Endothelial cell (in vitro differentiated cells): ENCODE measurements at places on chromosomes 12 and 14. TPM values are rescaled to one million over a fixed set of nuclear protein-coding genes. Genes with fewer than 3 reads are reported as not detected.

FSCB gene
- not detected for total RNA-seq

- peaks cover 2% of the 10 kb centered on the region for H3K27me3 ChIP-seq
- H3K27ac ChIP-seq, result no peak overlapping the region
- H3K4me3 ChIP-seq, result no peak overlapping the region
- H3K36me3 ChIP-seq, result no peaks in the 10 kb centered on the region
- H3K4me1 ChIP-seq, result peaks cover 2% of the 10 kb centered on the region
These were observed 141.2 kb downstream of the STXBP6 start for GRCh38 chr14:24908592-24909236.

ABCD2 gene
- not detected for total RNA-seq

DNA sequence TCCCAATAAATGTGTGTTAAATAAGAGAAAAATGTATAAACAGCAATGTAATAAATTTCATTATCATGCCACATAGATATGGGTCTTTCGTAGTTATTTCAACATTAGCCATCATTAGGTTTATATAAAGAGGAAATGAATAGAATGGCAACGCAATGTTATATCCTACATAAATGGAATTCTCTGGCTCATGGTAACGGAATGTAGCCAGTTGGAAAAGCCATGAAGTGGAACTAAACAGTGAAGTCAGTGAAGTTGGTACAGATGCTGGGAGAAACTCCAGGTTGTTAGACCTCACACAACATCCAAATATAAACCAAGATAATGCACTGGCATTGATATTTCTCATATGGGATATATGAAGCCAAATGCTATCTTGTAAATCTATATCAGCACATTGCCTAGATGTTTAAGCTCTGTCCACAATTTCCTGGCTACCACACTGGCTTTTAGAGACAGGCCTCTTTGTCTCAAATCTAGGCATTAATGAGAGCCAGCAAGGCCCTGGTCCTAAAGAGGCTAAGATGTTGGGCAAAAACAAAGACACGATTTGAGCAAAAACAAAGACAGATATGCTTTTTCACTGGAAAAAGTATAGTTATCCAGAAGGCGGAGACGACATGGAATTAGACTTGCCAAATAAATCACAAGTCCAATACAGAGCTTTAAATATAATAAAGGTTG lies 861.0 kb downstream of the RPS29 start:
- DNase-seq, result no peak
- H3K4me3 ChIP-seq, result no peak overlapping the region
- no peaks in the 10 kb centered on the region for H3K27me3 ChIP-seq
- H3K27ac ChIP-seq, result no peak overlapping the region
- H3K4me1 ChIP-seq, result no peaks in the 10 kb centered on the region

DNA sequence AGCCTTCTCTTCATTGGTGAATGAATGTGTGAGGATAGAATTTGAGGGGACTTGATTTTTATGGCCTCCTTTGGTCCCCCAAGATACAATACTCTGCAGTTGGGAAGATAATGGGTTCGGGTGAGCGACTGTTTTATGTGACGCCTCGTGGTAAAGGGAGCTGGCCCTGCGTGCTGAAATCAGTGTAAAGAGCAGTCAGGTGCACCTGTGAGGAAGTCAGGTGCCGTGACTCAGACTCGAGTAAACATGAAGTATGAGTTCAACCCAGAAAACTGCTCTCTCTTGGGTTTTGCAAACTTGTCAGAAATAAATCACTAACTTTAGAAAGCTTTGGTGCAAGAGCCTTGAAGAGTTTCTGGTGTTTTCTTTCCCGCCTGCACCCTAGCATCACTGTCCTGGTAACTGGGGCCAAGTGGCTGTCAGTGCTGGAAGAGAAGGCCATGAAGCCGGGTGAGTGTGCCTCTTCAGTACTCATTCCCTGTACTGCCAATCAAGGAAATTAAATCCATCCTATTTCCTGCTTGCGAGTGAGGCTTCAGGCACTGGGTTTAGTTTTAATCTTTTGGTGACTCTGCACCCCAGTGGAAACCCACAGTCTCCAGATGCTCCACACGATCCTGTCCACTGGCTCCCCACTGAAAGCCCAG lies 59.2 kb downstream of the AACS start:
- H3K4me3 ChIP-seq, result no peak overlapping the region
- no peak for DNase-seq
- no peak overlapping the region for H3K27ac ChIP-seq
- peaks cover 12% of the 10 kb centered on the region for H3K27me3 ChIP-seq
- H3K36me3 ChIP-seq, result peaks cover 59% of the 10 kb centered on the region

DNA sequence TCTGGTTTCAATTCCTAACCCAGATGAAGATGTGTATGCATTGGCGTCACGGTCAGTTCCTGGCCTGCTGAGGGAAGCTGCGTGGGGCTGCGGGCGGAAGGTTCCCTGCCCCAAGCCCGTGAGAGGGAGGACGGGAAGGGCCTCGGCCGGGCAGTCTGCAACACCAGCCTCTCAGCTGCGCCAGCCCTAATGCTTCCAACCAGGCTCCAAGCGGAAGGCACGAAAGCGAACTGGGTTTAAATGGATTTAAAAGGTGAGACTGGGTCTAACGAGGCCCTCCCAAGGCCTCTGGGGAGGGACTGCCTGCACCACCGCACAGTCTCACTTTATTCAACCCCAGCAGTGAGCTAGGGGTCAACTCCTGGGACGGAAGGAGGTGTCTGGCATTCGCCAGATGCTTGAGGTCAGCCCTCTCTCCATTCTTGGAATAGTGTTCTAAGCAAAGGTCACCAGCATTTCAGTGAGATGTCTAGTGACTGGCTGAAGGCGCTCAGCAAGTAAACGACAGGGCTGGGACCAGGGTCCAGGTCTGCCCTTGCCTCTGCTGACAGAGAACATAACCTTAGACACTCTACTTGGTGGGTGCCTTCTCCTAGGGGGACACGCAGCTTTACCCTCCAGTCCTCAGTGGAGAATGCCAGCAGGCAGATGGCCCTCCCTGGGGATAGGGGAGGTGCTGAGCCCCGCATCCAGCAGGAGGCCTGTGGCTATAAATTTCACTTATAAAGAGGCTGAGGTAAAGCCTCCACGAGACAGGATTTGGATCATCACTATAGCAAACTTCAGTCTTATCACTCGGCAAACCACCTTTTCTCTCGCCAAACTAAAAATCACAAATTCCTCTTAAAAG lies 92.2 kb downstream of the PIWIL1 start:
- H3K36me3 ChIP-seq, result peaks cover 7% of the 10 kb centered on the region
- peaks cover 4% of the 10 kb centered on the region for H3K27me3 ChIP-seq
- H3K27ac ChIP-seq, result no peak overlapping the region
- no peaks in the 10 kb centered on the region for H3K4me1 ChIP-seq
